ENCODE measurements at places on chromosomes 3 and 15.
A peak's percentile ranks its signal among the peaks of the same experiment; 100 is the strongest.

DNA sequence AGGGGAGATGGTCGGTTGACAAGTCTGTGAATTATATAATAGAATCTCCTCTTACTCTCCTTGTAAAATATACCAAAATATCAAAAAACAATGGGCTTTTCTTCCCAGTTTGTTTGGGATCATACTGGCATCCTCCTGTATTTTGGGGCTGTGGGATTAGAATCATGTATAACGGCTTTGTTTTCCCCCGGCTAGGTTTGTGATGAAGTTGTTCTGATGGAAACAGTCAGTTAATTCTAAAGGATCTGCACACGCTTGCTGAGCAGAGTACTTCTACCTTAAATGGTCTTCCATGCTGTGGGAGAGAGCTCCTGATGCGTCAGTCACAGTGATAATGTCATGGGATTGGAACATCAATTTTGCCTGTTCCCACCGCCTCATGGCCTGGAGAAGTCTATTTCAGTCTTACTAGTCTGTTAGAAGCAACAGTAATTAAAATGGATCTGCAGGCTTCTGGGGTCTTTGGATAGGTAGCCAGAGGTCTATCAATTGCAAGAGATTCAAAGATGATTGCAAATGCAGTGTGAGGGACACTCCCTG lies 81.3 kb downstream of the ITPR1 start:
- DNase-seq: no peak

GRCh38 chr3:115436767-115437301 lies 186.5 kb upstream of the GAP43 start:
- no peak for DNase-seq

DNA sequence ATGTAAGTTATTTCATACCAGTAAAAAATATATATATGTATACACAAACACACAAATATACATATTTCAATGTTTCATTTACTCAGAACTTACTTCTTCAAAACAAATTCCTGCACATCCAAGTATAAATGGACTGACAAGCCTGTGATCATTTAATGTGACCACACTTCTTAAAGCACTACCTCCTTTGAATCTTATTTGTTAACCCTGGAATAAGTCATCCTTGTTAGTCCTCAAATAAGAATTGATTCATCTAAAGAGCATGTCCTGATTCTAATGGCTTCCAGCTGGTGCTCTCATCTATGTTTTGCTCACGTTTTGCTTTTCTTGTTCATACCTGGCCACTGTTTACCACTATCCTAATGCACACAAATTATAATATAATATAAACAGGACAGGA lies 103.9 kb upstream of the UBP1 start:
- DNase-seq: no peak

DNA sequence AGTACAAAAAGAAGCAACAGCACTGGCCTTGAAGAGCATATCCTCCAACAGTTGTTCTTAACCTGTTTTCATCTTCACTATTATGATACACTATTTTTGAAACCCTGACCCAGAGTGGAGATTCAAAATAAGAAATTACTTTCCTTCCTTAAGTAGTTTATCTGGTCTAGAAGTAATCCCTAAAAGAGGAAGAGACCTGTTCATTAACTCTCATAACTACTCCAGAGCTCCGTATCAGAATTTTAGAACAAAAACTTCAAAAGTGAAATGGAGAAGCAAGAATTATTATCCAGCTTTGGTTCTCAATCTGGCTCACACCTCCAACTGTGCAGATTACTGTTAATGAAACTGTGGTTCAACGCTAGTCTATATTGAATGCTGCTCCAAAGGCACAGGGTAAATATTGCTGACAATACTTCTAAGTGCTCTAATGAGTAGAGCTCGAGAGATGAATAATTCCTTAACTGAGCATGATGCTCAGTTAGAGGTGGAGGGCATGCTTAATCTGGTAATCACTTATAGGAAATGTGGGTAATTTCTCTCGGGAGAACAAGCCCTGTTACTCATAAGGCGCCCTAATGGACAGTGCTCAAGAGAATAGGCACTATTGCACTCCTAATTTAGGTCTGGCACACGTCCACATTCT lies 5.2 kb downstream of the LCMT2 start:
- no peak for DNase-seq

GRCh38 chr3:163821841-163822240 lies 1256.5 kb downstream of the SI start:
- no peak for DNase-seq

DNA sequence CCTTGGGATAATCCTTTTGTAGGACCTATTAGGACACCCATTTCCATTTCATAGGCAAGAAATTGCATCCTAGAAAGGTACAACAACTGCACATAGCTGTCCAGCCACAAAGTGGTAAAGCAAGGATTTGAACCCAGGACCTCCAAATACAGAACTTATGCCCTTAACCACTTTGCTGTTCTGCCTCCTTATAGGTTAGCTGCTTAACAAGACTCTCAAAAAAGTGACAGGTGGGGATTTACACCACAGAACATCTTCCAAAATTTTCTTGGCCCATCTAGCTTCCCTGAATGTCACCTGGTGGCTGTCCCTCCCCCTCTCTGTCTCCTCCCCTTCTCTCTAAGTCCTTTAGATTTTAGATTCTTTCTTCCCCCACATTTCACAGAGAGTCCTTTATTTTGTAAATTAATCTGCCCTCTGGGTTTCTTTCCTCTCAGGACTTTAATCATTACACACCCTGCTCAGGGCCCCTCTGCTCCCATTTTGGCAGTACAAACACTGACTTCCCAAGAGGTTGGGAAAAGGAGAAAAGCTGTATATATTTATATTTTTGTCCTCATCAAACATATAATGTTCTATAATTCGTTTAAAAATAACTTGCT lies 120.6 kb downstream of the CPNE4 start:
- DNase-seq: no peak

GRCh38 chr3:105700575-105700974 lies 168.2 kb downstream of the CBLB start:
- no peak for DNase-seq

GRCh38 chr15:57549935-57550334 lies 41.8 kb upstream of the MYZAP start:
- no peak for DNase-seq

GRCh38 chr15:98968576-98968975 lies 39.0 kb downstream of the PGPEP1L start:
- no peak for DNase-seq

- no peak for DNase-seq
Observed at GRCh38 chr3:9600597-9600996, 47.0 kb upstream of the LHFPL4 start.

GRCh38 chr3:89072642-89073041 lies 34.8 kb upstream of the EPHA3 start:
- DNase-seq: no peak

DNA sequence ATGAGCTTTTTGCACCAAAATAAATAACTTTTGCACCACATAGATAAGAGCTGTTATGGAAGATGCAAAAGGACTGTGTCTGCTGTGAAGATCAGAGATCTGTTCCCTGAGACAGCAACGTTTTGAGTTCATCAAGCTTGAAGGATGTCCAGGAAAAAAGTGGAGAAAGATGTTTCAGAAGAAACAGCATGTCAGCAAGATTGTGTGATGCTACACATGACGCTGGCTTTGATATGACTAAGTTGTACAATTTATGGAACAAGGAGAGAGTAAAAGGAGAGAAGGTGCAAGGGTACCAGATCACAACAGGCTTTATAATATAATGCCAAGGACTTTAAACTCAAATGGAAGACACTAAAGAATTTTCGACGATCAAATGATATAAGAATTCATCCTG lies 16.6 kb downstream of the TJP1 start:
- no peak for DNase-seq

DNA sequence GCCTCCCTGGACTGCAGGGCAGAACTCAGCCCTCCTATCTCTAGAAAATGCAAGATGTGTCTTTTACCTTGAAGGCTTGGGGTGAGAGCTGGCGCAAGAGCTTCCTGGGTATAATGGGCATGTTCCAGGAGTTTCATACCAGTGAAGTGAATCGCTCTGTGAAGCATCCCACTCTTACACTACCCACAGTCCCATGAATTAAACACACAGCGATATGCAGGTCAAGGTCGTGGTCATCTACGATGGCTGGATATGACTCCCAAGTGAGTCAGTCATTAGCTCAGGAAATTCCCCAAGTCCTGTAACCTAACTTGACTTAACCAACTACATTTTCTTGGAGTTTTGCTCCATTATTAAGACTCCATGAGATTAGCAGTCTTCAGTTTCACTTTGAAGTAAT lies 439.7 kb downstream of the NTRK3 start:
- no peak for DNase-seq

- DNase-seq: peak; percentile 91
Observed at GRCh38 chr3:108127301-108127988, 36.6 kb upstream of the CD47 start.

- DNase-seq: no peak
Observed at GRCh38 chr3:193842029-193842798, 249.2 kb downstream of the OPA1 start.

DNA sequence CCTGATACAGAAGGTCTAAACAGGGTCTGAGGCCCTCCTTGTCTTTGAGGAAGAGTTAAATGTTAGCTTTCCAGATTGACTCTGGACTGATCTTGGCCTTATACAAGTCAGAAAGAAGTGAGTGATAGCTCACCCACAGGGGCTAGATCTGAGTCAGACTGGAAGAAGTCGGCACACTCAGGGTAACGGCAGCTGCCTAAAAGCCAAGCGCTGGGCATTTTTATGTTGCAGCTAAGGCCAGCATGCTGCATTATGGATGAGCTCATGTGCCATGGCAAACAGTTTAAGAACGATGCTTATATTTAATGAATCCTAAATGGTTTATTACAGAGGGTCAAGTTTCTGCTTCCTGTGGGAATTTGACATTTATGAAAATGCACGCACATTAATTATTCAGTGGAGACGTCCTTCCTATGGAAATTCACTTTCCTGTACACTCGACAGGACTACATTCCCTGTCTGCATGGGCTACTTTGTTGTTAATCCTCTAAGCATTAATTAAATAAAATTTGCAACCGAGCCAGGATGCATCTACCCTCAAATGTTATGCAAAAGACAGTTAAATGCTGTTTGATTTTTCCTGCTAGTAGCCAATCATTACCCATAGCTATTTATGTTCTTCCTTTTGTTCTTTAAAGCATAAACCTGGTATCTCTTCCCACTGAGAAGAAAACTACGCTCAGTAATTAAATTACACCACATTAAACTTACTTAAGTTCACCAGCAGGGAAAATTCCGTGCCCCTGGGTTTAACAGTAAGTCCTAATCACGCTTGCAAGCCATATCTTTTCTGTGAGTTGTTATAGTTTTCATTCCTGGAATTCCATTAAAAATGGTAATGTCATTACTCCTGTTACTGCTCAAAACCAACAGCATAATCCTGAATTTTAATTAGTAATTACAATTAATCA lies 762.7 kb upstream of the CFAP20DC start:
- no peak for DNase-seq

DNA sequence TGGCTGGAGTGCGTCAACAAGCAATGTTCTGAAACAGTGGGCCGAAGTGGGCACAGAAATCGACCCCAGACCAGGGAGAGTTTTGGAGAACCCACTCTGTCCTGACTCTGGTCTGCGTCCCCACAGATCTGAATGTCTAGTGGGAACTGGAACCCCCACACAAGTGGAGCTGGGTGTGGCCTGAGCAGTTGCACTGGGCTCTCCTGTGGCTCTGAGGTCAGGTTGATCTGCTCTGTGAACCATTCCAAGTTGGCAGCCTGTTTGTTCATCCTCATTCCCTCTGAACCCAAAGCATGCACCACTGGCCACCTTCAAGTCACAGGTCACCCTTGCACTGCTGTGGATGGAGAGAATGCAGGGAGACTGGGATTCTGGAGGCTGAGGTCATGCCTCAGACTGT lies 60.5 kb downstream of the STARD5 start:
- DNase-seq: peak; percentile 53

DNA sequence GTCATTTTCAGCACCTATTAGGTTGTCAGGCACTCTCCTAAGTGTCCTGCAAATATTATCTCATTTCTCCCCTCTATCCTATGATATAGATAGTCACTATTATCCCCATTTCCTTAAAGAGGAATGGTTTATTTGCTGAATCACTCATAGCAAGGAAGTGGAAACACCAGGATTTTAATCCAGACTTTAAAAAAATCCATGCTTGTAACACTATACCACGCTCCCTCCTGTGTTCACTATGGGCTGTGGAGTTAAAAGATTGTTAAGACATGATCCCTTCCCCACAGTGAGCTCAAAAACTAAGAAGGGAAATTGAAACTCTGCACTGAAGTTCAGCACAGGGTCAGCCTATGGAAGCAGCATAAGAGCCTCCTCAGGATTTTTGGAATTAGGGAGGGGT lies 60.2 kb downstream of the TMEM39A start:
- no peak for DNase-seq

DNA sequence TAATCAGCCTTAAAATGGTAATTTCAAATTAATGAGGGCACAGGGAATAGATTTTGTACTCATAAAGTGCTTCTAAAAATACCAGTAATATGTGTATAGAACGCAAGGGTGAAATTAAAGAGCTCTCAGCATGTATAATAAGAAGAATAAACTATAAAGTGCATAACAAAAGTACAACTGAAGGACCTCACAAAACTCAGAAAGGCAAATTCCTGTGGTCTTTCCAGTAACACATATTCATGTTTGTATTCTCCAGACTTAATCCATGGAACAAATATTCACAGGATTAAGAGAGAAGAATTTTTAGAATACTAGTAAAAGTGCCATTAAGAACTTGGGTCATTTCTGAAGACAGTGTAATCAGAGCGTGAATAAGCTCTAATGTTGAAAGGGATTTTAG lies 646.3 kb downstream of the CADM2 start:
- no peak for DNase-seq

DNA sequence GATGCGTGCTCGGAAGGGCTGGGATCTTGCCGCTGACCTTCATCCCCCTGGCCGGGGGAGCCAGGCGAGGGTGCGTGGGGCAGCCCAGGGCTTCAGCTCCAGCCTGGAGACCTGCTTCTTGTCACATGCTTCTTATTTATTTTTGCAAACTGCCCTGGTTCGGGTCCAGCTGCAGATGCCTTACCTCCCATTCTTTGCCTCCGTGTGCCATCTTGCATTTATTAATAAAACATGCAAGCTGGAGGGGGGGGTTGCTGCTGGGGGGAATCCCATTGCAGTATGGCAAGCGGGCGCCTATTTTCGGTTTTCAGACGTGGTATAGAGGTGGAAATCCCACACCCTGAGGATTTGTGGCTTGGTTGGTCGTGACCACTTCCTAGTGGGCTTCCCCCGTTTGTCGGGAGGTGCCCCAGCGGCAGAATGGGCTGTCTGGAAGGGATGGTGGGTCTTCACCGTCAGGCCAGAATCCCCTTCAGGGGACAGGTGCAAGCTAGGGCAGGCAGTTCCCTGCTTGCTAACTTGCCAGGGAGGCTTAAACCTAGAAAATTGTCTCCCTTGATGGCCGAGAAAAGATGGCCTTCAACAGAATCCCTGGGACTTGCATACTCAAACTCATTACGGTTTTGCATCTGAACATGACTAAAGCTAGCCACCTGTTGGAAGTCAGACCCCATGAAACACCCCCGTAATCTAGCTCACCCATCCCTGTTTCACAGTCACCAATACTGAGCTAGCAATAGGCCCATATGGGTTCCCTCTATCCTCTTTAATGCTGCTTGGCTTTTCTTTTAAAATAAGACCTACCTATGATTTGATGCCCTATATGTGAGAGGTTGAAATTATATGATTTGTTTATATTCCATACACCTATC lies 569 bp downstream of the TMEM266 start:
- peak; percentile 73 for DNase-seq

Measured in activated CD4-positive, alpha-beta T cell treated with anti-CD3 and anti-CD28 coated beads, Interleukin-2, amount 10 ng/mL, durations not matched to agents 24 days and 14 days (primary cell).